ENCODE measurements at places on chromosomes 12 and 14.
A peak's percentile ranks its signal among the peaks of the same experiment; 100 is the strongest.

DNA sequence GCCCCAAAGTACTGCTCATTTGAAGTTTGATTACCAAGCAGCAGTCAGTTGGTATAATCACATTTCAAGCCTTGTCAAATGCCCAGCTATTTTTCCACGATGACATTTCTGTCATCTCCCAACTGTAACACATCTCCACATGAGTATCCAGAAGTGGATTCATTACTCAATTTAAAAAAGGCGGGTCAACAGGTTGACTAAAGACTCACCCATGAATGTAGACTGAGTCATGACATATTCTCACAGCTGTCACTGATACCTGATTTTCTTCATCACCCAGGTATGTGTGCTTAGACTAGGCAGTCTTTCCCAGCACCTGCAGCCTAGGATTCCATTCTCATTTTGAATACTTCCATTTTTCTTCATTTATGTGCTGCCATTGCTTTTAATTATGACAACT lies 75.1 kb upstream of the DBX2 start:
- DNase-seq = no peak

DNA sequence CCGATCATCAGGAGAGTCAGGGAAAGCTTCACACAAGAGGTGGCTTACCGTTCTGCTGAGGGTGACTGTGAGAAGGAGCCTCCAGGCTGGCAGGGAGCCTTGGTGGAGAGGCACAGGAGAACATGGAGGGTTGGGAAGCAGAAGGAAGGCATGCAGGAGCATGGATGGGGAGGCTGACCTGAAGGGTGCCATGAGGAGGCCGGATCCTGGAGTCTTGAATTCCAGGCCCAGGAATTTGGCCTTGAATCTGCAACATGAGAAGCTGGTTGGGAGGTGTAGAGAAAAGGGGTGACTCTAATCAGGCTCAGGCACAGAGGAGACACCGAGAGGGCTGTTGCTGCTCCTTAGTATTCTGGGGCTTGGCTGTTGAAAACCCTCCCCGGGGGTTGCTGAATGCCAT lies 130.2 kb downstream of the PELI2 start:
- no peak for DNase-seq

GRCh38 chr14:103653805-103654204 lies 24.8 kb downstream of the KLC1 start:
- no peak for DNase-seq

- DNase-seq = no peak
Measured at GRCh38 chr14:57153286-57153685, 115.4 kb downstream of the EXOC5 start.

DNA sequence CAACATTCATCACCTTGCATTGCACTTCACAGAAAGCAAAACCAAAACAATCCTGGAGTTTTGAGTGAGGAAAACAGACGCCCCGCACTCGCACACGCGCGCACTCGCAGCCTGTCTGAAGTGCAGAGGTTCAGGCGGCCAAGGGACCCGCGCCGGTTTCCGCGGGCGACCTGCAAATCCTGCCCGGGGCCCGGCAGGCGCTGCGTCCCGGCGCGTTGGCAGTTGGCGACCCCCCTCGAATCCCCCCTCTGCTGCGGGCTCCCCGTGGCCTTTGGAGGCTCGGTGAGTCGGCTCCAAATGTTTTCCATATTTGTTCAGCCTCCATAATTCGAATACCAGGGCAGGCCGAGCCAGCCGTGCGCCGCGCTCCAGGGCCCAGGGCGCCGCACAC lies at the start of gene SSPN:
Gene SSPN (plus strand): TSS at position 324 of the 391 bp plus-strand sequence. CDS start 100 bp downstream, outside the sequence.
- DNase-seq = peak; percentile 80

- DNase-seq = no peak
Measured at GRCh38 chr12:27595231-27595642, 71.2 kb downstream of the PPFIBP1 start.

GRCh38 chr12:54191550-54192022 lies 2.8 kb upstream of the SMUG1 start:
- DNase-seq = peak; percentile 84

GRCh38 chr12:76002598-76003354 lies 28.8 kb downstream of the PHLDA1 start:
- DNase-seq = no peak

- DNase-seq = no peak
Measured at GRCh38 chr12:131409211-131409610, 301.7 kb upstream of the SFSWAP start.

- no peak for DNase-seq
Measured at GRCh38 chr14:103377522-103378037, 7.6 kb upstream of the MARK3 start.

Data from suprapubic skin (tissue), 4 donors.